Thoracic aorta (tissue), 2 donors: ENCODE measurements at places on chromosomes 3 and 15. TPM values are rescaled to one million over a fixed set of nuclear protein-coding genes. Genes with fewer than 3 reads are reported as not detected.

- no peak for DNase-seq
- H3K27ac ChIP-seq = no peak overlapping the region
- no peaks in the 10 kb centered on the region for H3K4me1 ChIP-seq
- no peaks in the 10 kb centered on the region for H3K27me3 ChIP-seq
Observed at GRCh38 chr15:64743691-64744090, 31.7 kb downstream of the RBPMS2 start.

DNA sequence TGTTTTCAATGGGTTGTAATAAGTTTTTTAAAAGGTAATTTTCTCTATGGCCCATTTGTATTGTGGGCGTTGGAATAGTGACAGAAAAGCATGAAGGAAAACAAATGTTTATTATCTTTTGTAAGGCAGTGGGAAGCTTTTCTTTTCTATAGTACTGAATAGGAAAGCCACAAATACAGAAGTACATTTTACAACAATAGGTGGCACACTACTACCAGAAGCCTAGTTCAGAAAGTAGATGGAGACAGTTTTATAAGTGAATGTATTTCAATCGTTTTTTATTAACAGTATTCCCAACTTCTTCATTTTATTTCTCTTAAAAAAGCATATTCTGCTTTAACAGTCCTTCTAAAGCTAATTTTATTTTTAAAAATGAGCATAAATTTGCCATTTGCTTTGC, 296.7 kb downstream of the PTPRG start:
- no peaks in the 10 kb centered on the region for H3K36me3 ChIP-seq
- H3K27me3 ChIP-seq = no peaks in the 10 kb centered on the region
- H3K4me1 ChIP-seq = peaks cover 28% of the 10 kb centered on the region

DNA sequence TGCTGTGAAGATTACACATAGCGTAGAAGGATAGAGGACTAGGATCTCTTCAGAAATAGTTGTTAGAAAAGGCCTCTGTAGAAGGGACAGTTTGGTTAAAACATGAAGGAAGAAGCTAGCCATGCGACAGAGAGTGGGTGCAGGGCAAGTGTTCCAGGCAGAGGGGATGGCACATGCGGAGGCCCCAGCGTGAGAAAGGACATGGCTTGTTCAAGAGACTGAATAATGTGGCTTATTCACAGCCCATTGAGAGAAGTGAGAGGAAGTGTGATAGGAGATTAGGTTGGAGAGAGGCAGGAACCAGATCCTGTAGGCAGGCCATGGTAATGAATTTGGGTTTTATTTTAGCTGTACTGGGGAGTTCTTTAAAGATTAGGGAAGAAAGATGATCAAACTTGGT, 56.4 kb downstream of the NEO1 start:
- H3K27ac ChIP-seq = no peak overlapping the region
- H3K27me3 ChIP-seq = no peaks in the 10 kb centered on the region
- no peaks in the 10 kb centered on the region for H3K4me1 ChIP-seq
- DNase-seq = no peak

GRCh38 chr3:31086698-31087097, 192.2 kb upstream of the GADL1 start:
- no peaks in the 10 kb centered on the region for H3K36me3 ChIP-seq
- no peak overlapping the region for H3K4me3 ChIP-seq
- H3K4me1 ChIP-seq = no peaks in the 10 kb centered on the region
- no peak for DNase-seq
- H3K27me3 ChIP-seq = no peaks in the 10 kb centered on the region

The SCAANT1 gene
- total RNA-seq = not detected
